ENCODE measurements at places on chromosomes 12 and 14.
A peak's percentile ranks its signal among the peaks of the same experiment; 100 is the strongest.

GRCh38 chr14:65377576-65377975, 35.0 kb upstream of the FUT8 start:
- no peak for DNase-seq

DNA sequence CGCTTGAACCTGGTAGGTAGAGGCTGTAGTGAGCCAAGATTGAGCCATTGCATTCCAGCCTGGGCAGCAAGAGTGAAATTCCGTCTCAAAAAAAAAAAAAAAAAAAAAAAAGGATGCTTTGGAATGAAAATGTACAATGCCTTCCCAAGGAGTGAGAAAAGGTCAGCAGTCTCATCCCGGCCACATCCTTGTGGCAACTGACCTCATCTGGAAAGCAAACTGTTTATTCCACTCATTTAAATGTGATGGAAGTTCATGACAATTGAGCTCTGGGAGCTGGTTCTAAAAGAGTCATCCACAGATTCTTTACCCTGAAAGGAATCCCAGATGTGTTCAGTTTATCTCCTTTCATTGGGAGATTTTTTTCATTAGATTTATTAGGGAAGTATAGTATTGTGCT, 19.4 kb upstream of the LIMA1 start:
- no peak for DNase-seq

- DNase-seq, result no peak
Observed at GRCh38 chr12:54368025-54368708, 3.9 kb upstream of the GPR84 start.

DNA sequence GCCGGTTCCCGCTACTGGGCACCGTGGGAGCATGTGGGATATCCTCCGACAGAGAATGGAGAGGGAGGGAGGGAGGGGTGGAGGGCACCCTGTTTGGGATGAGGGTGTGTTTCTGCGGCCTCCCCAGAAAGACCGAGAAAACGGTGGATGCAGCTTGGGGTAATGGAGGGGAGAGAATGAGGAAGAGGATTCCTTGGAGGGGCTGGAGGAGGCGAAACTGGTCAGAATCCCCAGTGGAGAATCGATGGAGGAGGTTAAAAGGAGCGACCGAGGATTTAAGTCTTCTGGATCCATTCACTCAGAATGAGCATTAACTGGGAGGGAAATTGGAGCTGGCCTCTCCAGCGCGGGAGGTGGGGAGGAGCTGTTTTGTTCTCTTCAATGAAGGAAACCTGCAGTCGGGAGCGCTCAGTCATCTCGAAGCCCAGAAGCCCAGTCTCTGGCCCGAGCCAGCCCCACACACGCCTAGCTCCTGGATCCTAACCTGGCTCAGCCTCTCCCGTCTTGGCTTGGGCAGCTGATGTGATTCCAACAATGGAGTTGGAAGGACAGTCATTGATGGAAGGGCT, 581 bp downstream of the ARG2 start:
- no peak for DNase-seq

GRCh38 chr12:22048351-22049041, 2.5 kb downstream of the CMAS start:
- DNase-seq, result no peak

GRCh38 chr12:4943067-4943937, 33.6 kb downstream of the KCNA1 start:
- DNase-seq, result no peak

- DNase-seq, result no peak
Observed at GRCh38 chr12:130026608-130027176, 122.9 kb upstream of the TMEM132D start.

- no peak for DNase-seq
Observed at GRCh38 chr12:32120419-32120818, 13.8 kb downstream of the BICD1 start.

GRCh38 chr14:92236243-92236900, 86.6 kb upstream of the SLC24A4 start:
- DNase-seq, result no peak

GRCh38 chr14:22472935-22473854, 115.8 kb downstream of the DAD1 start:
- DNase-seq, result no peak

- DNase-seq, result peak; percentile 61
Observed at GRCh38 chr14:35814371-35815005, 5.4 kb upstream of the RALGAPA1 start.

DNA sequence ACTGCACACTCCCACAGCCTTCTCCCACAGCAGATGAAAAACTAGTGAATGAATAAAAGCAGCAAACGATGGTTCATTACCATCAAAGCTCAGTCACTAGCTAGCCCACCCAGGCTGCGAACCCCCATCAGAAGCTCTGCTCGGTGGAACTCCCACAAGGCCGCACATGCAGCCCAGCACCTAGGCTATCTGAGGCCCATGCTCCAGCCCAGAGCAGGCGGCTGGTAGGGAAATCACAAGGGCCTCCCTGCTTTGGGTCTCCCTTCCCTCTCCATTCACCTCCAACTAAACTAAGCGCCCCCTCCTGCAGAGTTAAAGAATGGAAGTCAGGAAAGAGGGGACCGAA, 69.0 kb downstream of the ITPK1 start:
- DNase-seq, result no peak

DNA sequence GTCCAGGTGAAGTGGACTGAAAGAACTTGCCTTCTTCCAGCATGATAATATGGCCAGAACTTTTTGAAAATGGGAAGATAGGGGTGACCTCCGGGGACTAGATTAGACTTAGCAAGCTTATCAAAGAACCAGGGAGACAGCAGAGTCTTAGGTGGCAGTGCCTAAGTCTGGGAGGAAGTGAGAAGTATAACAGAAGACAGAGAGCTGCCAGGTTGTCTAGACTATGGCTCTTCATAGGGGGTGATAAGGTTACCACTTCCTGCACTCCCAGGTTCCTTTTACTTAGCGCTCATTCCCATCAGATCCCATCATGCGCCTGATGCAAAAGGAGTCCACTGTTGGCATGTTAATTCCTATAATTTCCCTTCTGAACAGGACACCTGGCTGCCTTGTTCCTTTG, 69.9 kb downstream of the PLXNC1 start:
- DNase-seq, result no peak

DNA sequence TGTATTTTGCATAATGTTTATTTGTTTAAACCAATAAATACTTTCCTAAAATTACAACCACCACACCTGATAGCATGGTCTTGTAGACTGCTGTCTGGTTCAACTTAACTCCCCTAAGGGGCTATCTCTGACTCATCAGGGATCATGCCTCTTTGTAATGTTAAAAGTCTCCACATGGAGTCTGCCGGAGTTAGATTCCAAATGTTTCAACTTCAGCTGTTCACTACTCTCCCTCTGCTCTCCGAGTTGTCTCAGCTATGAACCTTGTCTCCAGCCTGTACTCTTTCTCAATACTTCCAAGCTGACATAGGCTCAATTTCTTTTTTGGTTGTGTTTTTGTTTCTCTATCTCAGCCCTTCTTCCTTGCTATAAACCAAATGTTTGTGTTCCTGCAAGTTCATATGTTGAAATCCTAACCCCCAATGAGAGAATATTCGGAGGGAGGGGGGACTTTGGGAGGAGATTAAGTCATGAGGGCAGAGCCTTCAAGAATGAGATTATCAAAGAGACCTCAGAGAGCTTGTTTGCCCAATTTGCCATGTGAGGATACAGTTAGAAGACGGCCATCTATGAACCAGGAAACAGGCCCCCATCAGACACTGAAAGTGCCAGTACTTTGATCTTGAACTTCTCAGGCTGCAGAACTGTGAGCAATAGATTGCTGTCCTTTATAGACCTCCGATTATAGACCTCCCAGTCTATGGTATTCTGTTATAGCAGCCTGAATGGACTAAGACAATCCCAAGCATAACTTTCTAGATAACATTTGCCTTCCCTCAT, 858.2 kb downstream of the VRK1 start:
- no peak for DNase-seq

- DNase-seq, result no peak
Observed at GRCh38 chr14:99387880-99388279, 92.8 kb downstream of the SETD3 start.

DNA sequence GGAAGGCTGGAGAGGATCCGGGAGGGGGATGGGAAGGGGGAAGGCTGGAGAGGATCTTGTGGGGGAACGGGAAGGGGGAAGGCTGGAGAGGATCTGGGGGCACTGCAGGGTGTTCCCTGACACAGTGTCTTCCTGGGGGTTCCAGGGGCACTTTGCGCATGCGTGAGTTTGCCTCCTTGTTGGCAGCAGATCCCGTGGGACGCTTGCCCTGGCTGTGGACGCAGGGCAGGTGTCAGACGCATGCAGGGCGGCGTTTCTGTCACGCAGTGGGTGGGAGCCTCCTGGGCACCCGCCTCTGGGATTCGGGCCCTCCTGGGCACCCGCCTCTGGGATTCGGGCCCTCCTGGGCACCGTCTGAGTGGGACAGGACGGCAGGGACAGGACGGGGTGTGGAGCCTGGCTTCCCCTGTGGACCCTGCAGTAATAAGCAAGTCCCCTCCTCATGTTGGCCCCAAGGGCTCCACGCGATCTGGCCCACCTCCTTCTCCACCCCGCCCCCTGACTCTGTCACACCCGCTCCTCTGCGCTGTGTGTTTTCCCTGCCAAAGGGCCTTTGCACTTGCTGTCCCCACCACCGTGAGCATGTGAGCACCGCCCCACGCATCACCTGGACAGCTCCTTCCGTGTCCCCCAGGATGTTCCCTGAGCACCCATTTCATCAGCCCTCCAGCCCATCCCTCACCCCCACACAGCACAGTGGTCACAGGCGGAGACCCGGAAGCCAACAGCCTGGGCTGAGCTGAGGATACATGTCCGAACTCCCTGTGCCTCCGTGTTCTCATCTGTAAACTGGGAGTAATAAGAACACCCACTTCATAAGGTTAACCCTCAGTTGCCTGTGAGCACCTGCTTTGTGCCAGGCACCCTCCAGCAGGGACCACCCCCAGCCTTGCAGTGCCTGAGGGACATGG, 4.4 kb downstream of the MMP17 start:
- DNase-seq, result no peak

GRCh38 chr12:48105321-48105866, 485 bp downstream of the SENP1 start:
- DNase-seq, result peak; percentile 1

- no peak for DNase-seq
Observed at GRCh38 chr12:132866251-132866828, 21.1 kb downstream of the CHFR start.

DNA sequence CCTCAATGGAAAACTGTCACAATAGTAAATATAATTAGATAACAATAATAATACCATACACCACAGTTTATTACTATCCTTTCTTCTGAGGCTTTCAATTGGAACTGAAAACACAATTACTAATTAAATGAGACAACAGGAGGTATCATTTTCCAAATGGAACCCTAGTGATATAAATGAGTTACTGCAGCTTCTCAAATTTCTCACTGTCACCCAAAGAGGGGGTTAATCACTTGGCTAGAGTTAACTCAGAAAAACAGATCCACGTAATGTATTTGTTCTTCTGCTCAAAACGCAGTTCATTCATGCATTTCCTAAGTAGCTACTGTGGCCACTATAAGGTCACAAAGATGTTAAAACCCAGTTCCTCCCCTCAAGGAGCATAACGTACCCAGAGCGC, 120.9 kb upstream of the FOXN3 start:
- no peak for DNase-seq

- no peak for DNase-seq
Observed at GRCh38 chr12:108827941-108828340, 29.4 kb downstream of the SSH1 start.

DNA sequence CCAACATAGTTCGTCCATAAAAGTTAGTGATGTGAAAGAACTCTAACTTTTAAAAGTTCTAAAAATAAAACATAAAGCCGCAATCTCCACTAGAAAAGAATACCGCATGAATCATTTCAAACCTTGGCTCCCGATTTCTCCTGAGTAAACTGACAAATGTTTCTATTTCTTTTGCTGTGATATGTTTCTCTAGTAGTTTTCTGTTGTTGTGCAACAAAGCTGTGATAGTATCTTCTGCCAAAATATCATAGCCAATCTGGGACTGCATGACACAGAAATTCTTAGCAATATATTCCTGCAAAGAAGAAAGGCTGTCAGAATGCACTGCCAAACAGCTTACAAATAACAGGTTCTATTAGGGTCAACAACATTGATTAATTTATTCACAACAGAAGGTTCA, 174.0 kb downstream of the ITPR2 start:
- DNase-seq, result no peak

- no peak for DNase-seq
Observed at GRCh38 chr12:53174881-53175491, 5.5 kb upstream of the ZNF740 start.

DNA sequence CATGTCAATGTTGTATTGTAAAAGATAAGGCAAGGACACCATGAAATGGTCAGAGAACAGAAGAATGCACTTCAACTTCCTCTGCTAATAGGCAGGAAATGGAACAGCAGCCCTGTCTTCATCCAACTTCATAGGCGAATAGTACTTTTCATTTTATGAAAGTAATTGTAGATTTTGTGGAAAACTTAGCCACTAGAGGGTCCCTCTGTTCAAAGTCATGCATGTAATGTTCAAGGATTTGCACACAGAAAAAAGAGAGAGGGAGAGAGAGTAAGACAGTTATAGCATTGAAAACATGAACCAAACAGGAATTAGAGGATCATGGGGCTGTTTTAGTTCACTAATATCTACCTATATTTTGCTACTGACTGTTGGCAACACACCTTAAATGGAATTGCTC, 172.2 kb downstream of the FLRT2 start:
- DNase-seq, result no peak

GRCh38 chr12:97182769-97183168, 275.7 kb downstream of the NEDD1 start:
- no peak for DNase-seq

DNA sequence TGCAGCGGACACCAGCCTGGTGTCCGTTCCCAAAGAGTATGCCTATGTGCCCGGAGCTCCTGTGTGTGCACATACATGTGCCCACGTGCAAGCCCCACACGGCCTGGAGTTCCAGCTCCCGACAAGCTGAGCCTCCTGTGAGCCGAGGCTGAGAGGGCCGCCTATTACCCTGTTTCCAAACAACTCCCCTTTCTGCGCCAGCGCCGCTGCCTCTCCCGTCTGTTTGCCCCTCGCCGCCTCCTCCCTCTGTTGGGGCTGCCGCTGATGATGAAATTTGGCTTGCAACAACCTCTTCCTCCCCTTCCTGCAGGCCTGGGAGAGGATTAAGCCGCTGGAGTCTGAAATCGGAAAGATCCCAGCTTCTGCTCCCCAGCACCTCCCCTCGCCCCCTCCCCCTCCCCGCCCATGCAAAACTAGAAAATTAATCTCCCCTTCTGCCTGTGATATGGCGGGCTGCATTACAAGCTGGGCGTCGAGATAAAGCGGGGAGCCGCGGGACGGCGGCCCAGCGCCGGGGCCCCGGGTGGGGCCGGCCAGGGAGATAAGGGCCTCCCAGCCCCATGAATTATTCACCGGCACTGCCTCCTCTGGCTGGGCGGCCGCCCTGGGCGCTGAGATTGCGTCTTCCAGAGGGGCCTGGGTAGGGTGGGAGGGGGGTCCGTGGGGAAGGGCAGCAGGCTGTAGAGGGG, 6.8 kb upstream of the ASIC1 start:
- no peak for DNase-seq

GRCh38 chr12:30785630-30786029, 30.9 kb upstream of the CAPRIN2 start:
- no peak for DNase-seq

GRCh38 chr12:39341179-39341578, 101.7 kb downstream of the KIF21A start:
- DNase-seq, result no peak

All from stimulated activated CD8-positive, alpha-beta memory T cell treated with anti-CD3 and anti-CD28 coated beads, Interleukin-15, amount 100 ng/mL, for 48 hours (primary cell).